ENCODE measurements at places on chromosomes 4 and X. TPM values are rescaled to one million over a fixed set of nuclear protein-coding genes. Genes with fewer than 3 reads are reported as not detected.

ZCCHC12 gene
- total RNA-seq, result not detected

SHROOM2 gene
- 0.49 TPM for total RNA-seq

NWD2 gene
- total RNA-seq, result not detected

MAGEA1 gene
- not detected for total RNA-seq

GPR78 gene
- 0.64 TPM for total RNA-seq

NOX1 gene
- total RNA-seq, result not detected

PAGE5 gene
- not detected for total RNA-seq

DCAF8L2 gene
- not detected for total RNA-seq

IL13RA2 gene
- total RNA-seq, result 16.6 TPM

MGAT4D gene
- total RNA-seq, result not detected

SMR3B gene
- not detected for total RNA-seq

MAP7D2 gene
- total RNA-seq, result 0.34 TPM

HDX gene
- 1.2 TPM for total RNA-seq

GAGE12H gene
- not detected for total RNA-seq

STBD1 gene
- total RNA-seq, result 2.4 TPM

MAML3 gene
- 6.0 TPM for total RNA-seq

TMEM31 gene
- total RNA-seq, result not detected

NFKB1 gene
- total RNA-seq, result 23.7 TPM

TMEM33 gene
- total RNA-seq, result 26.0 TPM

TCEAL1 gene
- 33.1 TPM for total RNA-seq

PRPS2 gene
- total RNA-seq, result 28.3 TPM

SAT1 gene
- total RNA-seq, result 522 TPM

TMEM35A gene
- 0.73 TPM for total RNA-seq

RPS6KA3 gene
- total RNA-seq, result 26.0 TPM

MTNR1A gene
- total RNA-seq, result not detected

FBXW7 gene
- 30.5 TPM for total RNA-seq

OTC gene
- total RNA-seq, result not detected

HAND2 gene
- total RNA-seq, result 15.3 TPM

PNMA6A gene
- total RNA-seq, result not detected

PPA2 gene
- 52.0 TPM for total RNA-seq

NEUROG2 gene
- not detected for total RNA-seq

CTSO gene
- 28.2 TPM for total RNA-seq

Measured in cardiac ventricle fibroblast (primary cell).